Activated CD4-positive, alpha-beta T cell treated with anti-CD3 and anti-CD28 coated beads for 24 hours (primary cell): ENCODE measurements at places on chromosomes 4 and X.

DNA sequence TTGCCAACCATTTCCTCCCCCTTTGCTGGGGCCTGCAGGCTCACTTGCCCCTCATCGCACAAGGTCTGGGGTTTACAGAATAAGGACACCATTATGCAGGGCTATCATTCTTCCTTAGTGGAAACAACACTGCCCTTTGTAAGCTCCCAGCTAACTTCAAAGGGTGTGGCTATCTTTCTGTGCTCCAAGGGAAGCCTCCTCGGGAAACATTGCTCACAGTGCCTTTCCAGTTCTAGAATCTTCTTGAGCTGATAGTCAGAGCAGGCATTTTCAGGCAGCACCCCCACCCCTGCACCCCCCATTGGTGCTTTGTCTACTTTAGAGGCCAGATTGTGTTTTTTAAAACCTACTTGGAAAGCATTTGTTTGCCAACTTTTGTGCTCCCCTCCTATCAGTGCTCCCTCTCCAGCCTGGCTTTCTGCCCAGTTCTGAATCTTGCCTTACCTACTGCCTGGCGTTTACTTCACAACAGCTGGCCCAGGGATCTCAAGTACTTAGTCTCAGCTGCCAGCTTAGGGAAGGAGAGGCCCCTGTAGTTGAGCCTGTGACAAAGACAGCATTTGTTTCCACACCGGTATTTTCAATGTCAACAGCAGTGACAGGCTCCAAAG lies 53.5 kb downstream of the PLAC1 start:
- no peak for DNase-seq

DNA sequence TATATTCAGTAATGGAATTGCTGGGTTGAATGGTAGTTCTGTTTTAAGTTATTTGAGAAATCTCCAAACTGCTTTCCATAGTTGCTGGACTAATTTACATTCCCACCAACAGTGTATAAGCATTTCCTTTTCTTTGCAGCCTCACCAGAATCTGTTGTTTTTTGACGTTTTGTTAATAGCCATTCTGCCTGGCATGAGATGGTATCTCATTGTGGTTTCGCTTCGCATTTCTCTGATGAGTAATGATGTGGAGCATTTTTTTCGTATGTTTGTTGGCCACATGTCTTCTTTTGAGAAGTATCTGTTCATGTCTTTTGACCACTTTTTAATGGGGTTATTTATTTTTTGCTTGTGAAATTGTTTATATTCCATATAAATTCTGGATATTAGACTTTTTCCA lies 13.6 kb upstream of the MAGED4B start:
- no peak for DNase-seq

DNA sequence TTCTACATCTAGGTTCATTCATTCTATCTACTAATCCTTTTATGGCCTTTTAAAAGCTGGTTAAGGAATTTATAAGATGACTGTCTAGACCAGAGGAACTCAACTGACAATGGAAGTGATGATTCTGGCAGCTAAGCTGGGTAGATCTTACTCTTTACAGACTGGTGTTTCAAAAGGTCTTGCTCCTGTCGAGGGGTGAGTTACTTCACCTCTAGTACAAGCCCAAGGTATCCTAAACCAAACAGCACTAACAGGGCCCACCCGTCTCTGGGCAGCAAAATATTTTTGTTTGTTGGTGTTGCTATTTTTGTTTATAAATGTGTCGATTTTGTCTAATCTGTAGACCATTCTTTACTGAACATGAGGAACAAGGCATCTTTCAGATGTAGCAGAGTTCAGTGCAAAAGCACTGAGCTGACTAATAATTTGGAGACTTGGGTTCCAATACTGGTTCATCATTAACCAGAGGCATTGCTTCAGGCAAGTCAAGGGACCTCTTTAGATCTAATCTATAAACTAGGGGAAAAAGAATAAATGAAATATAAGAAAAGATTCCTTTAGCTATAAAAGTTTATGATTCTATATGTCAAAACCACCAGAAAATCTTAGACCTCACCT lies 90.3 kb upstream of the FRG1 start:
- no peak for DNase-seq

GRCh38 chr4:123378794-123379193 lies 17.8 kb upstream of the SPRY1 start:
- DNase-seq, result no peak

GRCh38 chr4:125620066-125620860 lies 305.5 kb downstream of the FAT4 start:
- DNase-seq, result no peak

DNA sequence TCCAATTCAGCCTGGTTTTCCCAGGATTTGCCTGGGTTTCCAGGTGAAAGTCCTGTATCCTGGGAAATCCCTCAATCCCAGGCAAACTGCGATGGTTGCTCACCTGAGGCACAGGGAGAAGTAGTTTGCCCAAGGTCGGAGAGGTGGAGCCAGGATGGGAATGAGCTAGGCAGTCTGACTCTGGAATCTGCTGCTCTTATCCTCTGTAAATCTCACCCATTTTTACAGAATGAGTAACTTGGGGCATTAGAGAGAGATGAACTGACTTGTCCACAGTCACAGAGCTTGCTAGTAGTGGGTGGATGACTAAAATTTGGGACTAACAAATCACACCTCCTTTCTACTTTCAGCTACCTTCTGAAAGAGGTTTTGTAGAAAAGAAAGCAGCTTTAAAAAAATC lies 9.8 kb upstream of the ARX start:
- DNase-seq, result no peak

DNA sequence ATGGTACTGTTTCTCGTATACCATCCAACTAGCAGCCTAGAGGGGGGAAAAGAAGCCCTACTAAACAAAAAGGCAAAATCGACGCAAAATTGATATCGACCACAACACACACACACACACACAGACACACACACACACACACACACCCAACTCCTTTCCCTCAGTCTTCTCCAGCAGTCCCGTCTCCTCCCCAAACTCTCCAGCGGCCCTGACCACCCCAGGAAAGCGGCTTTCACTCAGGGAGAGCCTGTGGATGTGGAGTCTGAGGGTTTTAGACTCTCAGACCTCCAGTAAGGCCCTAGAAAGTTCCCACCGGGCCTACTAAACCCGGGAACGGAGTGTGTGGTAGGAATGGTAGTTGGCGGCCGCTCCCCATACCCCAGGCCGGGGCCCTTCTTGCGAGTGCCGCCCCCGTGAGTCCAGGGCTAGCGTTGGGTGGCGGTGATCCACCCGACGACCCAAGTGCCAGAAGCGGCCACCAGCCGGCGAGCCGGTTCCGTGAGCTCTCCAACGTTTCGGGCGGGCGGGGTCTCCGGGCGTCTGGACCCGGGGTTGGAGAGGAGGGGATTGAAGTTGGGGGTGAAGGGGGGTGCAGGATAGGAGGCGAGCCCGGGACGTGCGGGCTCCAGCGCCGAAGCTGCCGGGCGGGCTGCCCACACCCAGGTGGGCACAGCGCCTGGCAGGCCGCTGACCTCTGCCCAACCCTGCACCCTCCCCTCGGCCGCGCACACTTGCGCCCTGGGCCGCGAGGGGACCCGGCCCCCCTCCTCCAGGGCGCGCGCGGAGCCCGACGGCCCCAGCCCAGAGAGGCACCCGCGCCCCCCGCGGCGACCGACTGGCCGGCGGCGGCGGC lies 13.7 kb downstream of the ARX start:
- DNase-seq, result no peak

DNA sequence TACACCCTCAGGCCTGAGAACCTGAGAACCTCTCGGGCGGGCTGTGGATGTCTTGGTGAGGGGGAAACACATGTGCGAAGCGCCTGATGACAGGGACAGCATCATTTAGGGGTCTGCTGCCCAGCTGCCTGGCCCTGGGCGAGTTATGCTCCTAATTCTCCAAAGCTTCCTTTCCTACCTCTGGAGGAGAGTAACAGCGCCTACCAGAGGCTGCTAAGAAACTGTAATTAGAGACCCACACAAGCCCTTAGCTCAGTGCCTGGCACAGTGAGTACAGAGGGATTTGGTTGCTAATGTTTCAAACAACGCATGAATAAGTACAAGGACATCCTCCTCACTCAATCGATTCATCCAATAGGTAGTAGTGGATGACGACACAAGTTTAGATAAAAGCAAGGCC lies 40.4 kb downstream of the BCOR start:
- no peak for DNase-seq

DNA sequence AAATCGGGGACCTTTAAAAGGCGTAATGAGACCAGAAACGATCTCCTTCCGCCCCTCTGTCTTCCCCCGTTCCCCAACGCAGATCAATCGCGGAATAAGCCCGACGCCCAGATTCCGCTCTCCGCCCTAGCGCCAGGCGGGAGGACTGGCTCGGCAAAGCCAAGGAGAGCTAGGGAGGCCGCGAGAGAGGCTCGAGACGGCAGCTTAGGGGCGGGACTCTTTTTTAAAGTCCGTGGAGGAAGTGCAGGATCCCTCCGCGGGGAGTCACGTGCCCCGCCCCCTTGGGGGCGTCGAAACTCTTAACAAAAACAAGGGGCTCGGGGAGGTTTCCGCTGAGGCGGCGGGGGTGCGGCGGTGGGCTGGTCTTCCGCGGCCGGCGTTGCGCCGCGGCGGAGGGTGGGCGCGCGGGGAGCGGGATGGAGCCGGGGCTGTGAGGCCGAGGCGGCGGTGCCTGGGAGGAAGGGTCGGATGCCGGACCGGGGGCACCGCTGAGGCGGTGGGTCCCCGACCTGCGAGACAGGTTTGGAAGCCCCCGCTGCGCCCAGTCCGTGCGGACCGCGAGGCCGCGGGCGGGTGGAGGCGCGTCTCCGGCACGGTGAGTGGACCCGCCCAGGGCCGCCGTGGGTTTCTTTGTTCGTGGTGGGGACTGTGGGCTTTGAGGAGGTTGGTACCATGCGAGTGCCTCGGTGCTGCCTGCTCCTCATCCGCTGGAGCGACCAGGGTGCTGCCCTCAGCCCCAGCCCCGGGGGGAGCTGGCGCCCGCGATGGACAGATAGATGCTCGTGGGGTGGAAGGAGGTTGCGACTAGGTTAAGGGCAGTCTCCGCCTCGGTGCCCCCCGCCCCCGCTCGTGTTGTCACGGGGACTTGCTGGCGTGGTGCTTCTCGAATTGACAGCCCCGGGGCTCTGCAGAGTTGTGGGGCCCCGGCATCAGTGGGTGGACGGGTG lies at the start of gene CCNG2:
Gene CCNG2 (plus strand): TSS at position 296 of the 947 bp plus-strand sequence. CDS start 1,326 bp downstream, outside the sequence.
- peak; percentile 65 for DNase-seq

DNA sequence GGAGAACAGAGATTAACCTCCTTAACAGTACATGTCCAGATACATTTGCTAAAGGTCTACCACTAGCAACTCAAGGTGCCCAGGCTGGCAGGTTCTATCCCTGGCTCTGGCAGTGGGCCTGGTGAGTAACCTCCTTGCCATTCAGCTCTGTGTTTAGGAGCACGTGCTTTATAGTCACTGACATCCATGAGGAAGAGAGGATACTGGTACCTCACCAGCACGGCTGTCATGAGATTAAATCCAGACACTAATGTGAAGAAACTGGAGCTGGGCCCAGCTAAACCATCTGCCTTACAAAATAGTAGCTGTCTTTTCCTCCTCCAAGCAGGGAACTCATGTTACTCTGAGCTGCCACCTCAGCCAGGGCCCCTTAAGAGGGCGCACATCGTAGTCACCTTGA lies 45.3 kb downstream of the GPRASP3 start:
- DNase-seq, result no peak

DNA sequence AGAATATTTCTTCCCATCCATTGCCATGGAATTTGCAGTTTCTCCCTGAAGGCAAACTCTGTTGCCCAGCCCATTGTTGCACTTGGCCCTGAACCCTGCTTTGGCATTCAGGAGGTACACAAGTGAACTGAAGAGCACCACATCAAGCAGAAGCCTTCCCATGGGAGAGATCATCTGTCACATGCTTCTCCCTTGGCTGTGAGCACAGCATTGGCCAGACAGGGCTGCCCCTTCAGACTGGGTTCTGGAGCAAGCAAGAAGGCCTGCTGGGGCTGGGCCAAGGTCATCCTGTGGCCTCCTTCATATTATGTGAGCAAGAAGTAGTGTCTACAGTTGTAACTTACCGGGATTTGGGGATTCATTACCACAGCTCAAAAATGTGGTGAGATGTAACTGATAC lies 22.7 kb downstream of the SCML1 start:
- no peak for DNase-seq

- DNase-seq, result no peak
Observed at GRCh38 chr4:81523672-81524327, 52.1 kb upstream of the RASGEF1B start.

DNA sequence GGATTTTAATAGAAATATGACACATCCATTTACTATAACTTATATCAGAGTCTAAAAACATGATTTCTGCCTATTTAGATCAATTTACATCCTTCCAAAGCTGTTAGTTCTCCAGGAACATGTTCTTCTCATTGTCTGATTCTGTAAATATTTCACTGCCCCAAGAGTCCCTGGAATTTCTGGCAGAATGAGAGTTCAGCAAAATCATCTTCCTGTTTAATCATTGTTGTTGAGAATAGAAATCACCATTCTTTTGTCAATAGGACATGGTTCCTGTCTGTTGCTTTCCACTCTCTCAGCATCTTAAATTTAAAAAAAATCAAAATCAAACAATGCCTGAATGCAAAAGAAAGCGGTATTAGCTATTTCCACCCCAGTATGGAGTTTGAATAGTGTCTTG lies 172.8 kb upstream of the FRMPD4 start:
- no peak for DNase-seq

DNA sequence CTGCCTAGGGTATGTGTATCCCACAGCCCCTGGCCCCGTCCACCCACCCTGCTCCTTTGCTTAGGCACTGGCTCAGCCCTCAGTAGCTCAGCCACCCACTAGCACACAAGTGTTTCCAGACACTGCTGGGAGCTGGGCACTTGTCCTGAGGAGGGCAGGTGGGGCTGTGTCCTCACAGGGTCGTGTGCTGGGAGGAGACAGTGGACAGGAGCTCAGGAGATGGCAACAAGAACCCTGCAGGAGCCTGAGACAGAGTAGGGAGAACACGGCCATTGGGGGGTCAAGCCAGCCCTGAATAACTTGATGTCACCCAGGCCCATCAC lies 5.5 kb upstream of the CPLX1 start:
- DNase-seq, result no peak

DNA sequence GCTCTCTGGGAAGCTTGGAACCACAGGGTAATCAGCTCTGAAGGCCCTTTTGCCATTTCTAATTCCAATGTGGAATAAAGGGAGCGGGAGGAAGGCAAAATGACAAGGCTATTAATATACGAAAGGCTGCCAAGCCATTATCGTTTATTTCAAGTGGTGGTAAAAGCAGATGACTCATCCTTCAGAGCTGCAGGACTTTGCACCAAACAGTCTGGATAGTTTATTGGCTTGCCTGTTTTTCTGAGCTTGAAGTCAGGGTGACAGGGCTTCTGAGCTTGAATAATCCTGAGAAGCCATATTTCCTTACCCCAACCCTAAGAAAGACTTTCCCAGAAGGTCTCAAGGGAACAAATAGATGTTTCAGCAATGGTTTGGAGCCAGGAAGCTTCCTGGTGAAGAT lies 7.7 kb upstream of the GABRE start:
- no peak for DNase-seq
